ENCODE measurements at places on chromosomes 5 and 9.

DNA sequence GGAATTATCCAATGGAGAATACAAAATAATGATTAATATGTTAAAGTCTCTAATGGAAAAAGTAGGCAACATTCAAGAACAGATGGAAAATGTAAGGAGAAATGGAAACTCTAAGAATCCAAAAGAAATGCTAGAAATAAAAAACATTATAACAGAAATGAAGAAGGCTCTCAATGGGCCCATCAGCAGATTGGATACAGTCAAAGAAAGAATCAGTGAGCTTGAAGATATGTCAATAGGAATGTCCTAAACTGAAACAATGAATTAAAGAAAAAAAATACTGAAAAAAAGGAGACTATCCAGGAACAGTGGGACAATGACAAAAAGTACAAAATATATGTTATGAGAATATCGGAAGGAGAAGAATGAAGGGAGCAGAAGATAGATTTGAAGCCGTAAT, 193.1 kb downstream of the DAB2IP start:
- no peak for DNase-seq

GRCh38 chr9:126860757-126861466, 473 bp downstream of the ZBTB34 start:
- peak; percentile 79 for DNase-seq

DNA sequence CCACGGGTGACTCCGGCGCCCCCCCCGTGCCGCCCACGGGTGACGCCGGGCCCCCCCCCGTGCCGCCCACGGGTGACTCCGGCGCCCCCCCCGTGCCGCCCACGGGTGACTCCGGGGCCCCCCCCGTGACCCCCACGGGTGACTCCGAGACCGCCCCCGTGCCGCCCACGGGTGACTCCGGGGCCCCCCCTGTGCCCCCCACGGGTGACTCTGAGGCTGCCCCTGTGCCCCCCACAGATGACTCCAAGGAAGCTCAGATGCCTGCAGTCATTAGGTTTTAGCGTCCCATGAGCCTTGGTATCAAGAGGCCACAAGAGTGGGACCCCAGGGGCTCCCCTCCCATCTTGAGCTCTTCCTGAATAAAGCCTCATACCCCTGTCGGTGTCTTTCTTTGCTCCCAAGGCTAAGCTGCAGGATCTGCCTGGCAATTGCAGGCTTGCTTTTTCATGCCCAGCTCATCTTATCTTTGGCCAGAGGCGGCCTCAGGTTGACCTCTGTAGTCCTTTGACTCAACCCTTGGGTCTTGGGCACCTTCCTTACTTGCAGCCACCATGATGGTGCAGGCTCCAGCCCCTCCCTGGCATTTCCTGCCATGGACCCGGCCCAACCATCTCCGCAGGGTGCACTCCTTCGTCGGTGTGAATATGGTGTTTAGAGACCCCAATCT, 9.8 kb downstream of the CEL start:
- peak; percentile 41 for DNase-seq

GRCh38 chr9:3571500-3571899, 45.7 kb upstream of the RFX3 start:
- DNase-seq, result no peak

Data from endodermal cell (in vitro differentiated cells).